ENCODE measurements at places on chromosomes 11 and 22.
A peak's percentile ranks its signal among the peaks of the same experiment; 100 is the strongest.

DNA sequence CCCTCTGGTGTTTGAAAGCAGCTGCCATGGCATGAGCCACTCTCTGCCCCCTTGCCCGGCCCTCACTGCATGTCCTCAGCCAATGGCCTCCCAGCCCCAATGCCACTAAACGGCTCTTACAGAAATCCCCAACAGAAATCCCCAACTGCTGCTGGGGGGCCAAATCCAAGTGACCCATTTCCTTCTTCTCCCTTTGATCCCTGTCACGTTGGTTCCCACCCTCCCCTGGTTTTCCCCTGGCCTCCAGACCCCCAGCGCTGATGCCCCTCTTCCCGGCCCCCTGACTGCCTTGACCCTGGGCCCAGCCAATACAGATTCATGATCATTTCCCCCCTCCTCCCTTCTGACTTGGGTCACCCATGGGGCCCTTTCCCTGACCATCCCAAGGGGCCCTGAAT lies 30.9 kb downstream of the IGLL1 start:
- DNase-seq: no peak

- no peak for DNase-seq
Measured at GRCh38 chr22:38733724-38734381, 21.9 kb downstream of the SUN2 start.

- DNase-seq: peak; percentile 26
Measured at GRCh38 chr22:17258015-17258787, 39.0 kb upstream of the ADA2 start.

DNA sequence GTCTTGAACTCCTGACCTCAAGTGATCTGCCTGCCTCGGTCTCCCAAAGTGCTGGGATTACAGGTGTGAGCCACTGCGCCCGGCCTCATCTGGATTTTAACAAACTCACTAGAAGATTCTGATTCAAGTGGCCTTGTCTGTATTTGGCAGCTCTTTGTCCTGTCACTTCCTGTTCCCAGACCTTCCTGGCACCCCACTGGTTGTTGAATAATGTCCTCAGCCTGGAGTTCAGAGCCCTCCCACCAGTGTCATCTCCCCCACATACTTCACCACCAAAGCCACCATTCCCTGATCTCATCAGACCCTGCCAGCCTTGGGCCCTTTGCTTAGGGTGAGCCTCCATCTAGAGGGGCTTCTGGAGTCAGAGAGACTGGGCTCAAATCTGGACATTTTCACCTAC lies 3.3 kb downstream of the PELI3 start:
- DNase-seq: no peak

GRCh38 chr11:85752890-85753581 lies 57.9 kb downstream of the SYTL2 start:
- DNase-seq: peak; percentile 76

- DNase-seq: no peak
Measured at GRCh38 chr22:38947321-38948140, 9.9 kb upstream of the APOBEC3A start.

GRCh38 chr11:128195756-128196155 lies 391.6 kb downstream of the ETS1 start:
- DNase-seq: no peak

- no peak for DNase-seq
Measured at GRCh38 chr11:77287136-77287535, 14.3 kb downstream of the GDPD4 start.

DNA sequence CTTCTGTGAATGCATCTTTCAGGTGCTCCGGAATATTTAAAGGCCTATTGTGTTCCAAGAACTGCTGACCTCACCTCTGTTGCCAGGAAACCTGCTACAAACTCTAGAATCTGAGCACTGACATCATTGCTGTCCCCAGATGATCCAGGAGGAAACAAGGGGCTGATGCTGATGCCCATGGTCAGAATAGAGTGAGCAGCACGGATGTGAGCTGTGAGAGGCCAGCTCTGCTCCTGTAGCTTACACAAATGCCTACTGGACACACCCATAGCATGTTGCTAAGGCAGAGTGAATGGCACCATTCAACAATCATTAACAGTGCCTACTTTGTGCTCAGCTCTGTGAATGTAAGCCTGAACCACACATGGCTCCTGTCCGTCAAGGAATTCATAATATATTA lies 276.7 kb upstream of the API5 start:
- no peak for DNase-seq

DNA sequence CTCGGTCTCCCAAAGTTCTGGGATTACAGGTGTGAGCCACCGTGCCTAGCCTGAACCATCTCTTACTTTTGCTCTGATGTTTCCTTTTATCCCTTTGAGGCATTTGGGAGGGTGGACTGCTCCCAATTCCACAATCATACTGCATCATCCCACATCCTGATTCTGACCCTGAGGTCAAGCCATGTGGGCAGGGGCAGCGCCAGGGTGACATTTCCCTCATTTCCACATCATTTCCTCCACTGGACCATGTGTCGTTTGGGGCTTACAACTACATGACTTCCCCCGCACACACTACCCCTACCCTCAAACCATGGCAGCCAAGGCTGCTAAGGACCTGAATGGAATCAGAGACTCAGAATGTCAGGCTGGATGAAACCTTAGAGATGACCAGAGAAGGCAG lies 26.4 kb upstream of the ZBTB16 start:
- DNase-seq: no peak

GRCh38 chr11:21480240-21480639 lies 712.6 kb upstream of the ANO5 start:
- no peak for DNase-seq

DNA sequence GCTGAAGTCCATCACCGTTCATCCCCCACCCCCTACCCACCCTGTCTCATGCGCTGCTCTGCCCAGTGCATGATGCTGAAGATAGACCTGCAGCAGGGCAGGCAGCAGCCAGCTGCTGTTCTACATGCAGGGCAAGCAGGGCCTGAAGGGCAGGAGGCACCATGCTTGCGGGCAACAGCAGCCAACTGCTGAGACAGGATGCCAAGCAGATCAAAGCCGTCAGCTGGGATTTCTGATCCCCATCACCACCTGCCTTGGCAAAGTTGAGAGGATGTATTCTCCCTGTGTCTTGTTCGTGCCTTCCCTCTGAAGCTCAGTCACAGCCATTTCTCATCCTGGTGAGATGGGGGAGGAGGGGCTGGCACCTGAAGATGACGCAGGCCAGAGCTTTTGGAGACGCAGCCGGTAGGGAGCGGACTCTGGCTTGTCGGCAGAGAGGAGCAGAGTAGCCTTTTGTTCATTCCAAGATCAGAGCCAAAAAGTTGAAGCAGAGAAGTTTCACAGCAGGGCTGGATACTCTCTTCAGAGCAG lies 227.0 kb downstream of the GRIK4 start:
- no peak for DNase-seq

DNA sequence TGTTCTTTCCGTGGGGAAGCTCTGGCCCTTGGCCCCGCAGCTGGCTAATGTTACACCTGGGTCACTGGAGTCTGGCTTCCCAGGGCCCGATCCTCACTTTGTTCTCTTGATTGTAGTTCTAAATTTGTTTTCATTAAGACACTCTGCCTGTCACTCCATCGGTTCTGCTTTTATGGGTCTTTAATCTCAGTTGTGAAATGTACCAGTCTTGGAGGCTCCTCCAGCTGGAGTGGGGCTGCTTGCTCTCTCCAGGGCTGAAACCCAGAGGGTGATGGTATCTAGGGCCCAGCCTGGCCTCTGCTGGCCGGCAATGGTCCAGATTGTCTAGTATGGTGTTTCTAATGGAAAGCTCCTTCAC lies 352.9 kb downstream of the TENM4 start:
- no peak for DNase-seq

DNA sequence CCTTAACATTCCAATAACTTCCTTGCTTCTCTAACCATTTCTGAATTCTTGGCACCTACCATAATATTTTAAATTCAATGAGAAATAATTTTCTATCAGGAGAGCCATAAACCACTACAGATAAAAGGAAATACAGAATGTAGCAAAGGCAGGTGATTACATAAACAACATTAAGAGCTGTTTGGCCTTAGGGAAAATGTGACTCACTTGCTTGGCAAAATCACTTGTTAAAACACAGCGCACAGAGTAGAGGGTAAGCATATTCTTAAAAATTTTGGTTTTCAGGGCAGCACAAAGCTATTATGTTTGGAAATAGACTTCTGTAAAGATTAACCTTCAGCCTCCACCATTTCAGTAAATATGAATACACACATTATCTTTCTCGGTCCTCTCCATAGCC lies 26.4 kb downstream of the IZUMO1R start:
- no peak for DNase-seq

- DNase-seq: no peak
Measured at GRCh38 chr11:72267956-72268617, 24.1 kb upstream of the PHOX2A start.

DNA sequence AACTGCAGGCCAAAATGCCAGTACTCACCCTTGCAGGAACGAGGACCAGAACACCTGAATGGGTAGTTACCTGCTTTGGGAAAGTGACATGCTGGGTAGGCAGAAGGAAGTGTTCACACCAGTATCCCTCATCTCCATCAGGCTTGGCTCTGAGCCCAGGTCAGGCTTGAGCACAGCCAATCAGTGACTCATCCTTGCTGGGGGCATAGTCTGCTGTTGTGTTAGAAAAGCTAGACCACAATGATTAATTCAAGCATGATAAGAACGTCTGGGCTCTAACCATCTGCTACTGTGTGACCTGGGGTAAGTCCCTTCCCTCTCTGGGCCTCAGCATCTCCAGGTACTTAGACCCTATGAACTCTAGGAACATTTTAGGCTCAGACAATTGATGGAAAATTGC lies 450.4 kb downstream of the MIAT start:
- no peak for DNase-seq

DNA sequence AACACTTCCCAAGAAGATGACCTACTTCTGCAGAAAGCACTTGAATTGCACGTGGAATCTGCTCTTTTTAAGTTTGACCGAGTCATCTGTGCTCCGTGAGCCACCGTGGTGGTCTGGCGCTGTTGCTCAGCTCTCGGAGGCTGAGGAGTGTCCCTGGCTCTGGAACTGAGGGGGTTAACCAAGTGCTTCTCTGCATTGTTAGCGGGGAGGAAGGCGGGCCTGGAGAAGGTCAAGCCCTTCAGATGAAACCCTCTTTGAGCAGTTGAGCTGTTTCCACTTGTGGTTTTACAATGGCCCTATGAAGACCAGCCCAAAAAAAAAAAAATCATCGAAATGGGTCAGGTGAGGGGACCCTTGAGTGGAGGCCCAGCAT lies 286.4 kb downstream of the NTM start:
- DNase-seq: no peak

GRCh38 chr11:6402061-6402470 lies 11.8 kb downstream of the SMPD1 start:
- no peak for DNase-seq

- DNase-seq: peak; percentile 50
Measured at GRCh38 chr11:57458410-57459163, 1.7 kb upstream of the RTN4RL2 start.

GRCh38 chr11:47340010-47340409 lies 12.5 kb downstream of the MYBPC3 start:
- DNase-seq: no peak

GRCh38 chr11:10394229-10395101 lies 60.6 kb upstream of the AMPD3 start:
- DNase-seq: no peak

- DNase-seq: no peak
Measured at GRCh38 chr11:121661880-121662486, 209.2 kb upstream of the SORL1-AS1 start.

GRCh38 chr22:48837341-48837935 lies 990.2 kb downstream of the BRD1 start:
- DNase-seq: no peak

DNA sequence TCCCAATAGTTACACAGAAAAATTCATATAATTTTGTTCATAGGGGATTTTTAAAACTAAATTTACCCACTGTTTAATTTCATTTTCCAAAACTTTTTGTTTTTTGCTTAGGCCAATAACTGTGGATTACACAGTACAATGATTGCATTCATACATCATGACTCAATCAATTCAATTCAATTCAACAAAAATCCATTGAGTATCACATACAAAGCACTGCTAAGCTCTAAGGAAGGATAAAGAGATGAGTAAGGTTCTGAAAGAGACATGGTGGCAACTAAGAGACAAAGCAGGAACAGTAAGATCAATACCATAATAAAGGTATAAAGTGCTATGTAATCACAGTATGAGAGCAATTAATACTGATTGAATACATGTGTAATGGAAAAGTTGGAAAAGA lies 9.4 kb upstream of the LAYN start:
- no peak for DNase-seq

DNA sequence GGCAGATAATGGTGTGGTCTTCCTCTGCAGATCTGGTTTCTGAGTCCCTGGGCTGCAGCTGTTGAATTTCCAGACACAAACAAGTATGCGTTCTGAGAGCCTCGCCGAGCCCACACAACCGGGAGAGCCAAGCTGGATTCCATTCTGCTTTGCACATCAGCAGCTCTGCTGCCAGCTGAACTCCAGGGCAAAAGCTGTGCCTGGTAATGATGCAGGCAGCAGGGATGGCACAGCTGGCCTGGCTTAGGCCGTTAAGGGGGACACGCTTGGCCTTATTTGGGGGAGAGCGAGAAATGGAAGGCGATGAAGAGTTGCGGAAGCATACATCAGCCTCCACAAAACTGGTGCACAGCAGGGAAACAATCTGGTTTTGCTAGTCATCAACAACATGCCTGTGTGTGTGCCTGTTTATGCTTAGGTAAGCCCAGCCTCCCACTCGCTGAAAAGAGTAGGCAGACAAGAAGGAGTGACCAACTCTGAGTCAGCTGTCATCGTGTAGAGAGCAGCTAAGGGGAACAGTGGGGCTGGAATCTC lies 25.1 kb downstream of the ADAMTS8 start:
- DNase-seq: no peak

DNA sequence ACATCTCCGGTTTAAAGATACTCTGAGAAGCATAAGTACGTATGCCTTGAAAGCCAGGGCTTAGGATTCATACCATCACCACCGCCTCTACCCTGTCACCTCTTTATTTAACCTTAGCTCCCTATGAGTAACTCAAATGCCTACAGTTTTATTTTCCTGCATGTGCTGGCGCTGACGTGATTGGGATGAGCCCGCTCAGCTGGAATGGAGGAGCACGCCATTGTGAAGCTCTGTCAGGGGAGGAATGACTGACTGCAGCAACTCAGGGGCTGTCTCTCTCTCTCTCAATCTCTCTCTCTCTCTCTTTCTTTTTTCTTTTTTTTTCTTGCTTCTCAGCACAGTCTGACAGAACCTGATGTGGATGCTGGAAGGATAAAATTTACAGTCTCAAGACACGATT lies 12.4 kb downstream of the CAVIN3 start:
- DNase-seq: no peak

- no peak for DNase-seq
Measured at GRCh38 chr11:28529046-28529445, 420.9 kb downstream of the METTL15 start.

GRCh38 chr22:38412435-38413084 lies 42.4 kb downstream of the KCNJ4 start:
- no peak for DNase-seq

GRCh38 chr11:66242095-66242765 lies 26.2 kb upstream of the RAB1B start:
- no peak for DNase-seq

Data from naive thymus-derived CD8-positive, alpha-beta T cell (primary cell).